ENCODE measurements at places on chromosomes 2 and 18.
A peak's percentile ranks its signal among the peaks of the same experiment; 100 is the strongest.

- DNase-seq = no peak
These were observed 217.0 kb upstream of the PIEZO2 start for GRCh38 chr18:11366410-11366809.

DNA sequence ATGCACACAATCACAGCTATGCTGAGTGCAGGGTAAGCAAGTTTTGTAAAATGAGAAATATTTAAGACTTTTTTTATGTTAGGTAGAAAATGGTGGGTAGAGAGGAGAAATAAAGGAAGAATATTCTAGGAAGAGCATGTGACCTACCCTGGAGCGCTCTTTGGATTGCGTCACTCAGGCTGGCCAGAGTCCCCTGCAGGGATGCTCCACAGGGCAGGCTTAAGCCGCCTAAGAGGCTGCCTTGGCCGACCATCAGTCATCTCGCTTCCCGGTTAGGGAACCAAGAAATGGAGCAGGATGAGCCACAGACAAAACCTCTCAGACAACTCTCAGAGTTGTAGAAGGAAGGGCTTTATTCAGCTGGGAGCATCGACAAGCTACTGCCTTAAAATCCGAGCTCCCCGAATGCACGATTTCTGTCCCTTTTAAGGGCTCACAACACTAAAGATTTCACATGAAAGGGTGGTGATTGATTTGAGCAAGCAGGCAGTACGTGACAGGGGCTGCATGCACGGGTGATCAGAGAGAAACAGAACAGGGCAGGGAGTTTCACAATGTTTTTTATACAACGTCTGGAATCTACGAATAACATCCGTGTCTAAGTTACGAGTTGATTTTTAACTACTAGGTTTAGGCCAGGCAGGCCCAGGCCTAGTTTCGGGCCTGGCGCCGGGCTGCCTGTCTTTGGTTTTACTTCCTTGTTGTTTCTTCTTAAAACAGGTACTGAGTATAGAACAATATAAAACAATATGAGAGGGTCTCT lies 1072.0 kb downstream of the CBLN2 start:
- DNase-seq = no peak

DNA sequence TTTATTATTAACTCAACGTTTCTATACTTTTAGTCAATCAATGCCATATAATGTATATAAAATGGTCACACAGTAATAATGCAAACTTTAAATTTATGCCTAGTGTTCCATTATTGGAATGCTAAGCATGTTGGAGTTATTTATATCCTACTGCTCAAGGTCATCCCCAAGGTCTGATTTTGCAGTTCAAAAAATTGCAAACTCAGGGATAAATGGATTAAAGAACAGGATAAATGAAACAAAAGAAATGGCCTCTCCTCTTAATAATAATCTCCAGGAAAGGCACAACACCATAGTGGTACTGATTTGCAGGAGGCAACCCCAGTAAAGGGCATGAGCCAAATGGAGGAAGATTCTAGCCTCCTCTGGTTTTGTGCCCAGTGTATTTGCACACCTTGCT lies 436.4 kb downstream of the EPHA4 start:
- DNase-seq = no peak

DNA sequence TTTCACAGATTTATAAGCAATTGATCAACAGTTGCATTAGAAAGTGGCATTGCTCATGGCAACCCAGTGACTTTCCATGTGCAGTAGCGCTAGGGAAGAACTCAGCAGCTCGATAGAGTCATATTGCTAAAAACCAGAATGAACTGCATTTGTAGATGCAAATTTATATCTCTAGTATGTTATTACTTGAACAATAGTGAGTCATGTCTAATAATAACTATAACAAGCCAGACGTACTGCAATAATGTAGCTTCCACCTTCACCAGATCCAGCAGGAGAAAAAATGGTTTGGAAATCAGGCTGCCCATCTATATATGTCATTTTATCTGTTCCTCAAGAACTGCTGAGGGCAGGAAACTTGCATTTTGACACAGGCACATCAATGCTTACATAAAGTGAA lies 66.5 kb upstream of the FIGN start:
- DNase-seq = no peak

GRCh38 chr2:30958918-30959265 lies 151.6 kb upstream of the CAPN13 start:
- no peak for DNase-seq

GRCh38 chr2:136359121-136359965 lies 241.4 kb upstream of the CXCR4 start:
- DNase-seq = no peak

DNA sequence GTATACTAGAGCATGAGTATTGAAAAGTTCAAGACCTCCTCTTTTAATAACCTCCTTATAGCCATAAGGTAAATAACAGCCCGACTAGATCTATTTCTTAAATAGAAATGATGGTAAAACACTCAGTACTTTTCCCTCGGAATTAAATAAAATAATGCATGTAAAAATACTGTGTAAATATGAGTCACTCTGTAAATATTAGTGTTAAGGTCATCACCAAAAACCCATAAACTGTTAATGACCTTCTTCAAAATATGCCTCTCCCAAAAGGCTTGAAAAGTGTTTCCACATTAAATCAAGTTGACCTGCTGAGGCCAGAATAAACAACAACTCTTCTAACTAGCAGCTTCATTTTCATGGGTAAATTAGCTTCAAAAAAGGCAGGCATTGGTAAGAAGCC lies 25.3 kb upstream of the BZW1 start:
- no peak for DNase-seq

- DNase-seq = peak; percentile 78
These were observed 6.7 kb downstream of the CTDSP1 start for GRCh38 chr2:218406209-218406948.

DNA sequence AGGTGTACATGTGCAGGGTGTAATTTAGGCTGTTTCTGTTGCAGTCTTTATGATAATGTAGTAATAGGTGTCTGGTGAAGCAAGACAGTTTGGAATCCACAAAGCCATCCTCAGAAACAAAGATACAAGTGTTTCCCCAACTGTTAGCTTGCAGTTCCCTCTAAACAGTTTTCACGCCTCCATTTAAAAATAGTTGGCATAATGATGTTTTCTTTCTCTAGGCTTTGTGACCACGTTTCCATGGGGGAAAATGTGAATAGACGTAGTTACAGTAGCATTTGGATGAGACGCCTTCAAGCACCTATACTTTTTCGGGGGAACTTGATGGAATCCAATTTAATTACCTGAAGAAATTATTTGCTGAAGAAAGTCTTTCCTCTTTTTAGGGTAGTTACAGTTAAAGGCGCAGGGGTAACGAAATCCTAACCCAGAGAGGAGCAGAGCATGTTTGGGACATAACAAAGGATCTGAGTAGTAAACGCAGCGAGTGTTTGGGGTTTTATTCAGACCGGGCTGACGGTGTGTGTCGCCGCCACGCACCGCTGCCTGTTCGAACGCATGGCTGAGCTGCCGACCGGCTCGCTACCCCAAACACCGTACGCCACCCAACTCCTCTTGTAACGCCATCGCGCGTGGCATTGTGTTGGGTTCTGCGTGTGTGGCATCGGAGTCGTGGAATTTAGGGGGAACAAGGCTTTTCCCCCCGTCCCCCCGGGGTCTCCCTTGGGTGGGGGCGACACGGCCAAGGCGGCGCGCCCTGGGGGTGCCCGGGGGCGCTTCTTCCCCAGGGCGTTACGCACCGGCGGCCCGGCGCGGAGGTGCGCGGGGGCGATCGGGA lies 681 bp upstream of the NRP2 start:
- no peak for DNase-seq

- peak; percentile 6 for DNase-seq
These were observed 26.8 kb downstream of the MPHOSPH10 start for GRCh38 chr2:71157124-71157793.

GRCh38 chr18:67319109-67319508 lies 197.4 kb downstream of the DSEL start:
- DNase-seq = no peak

GRCh38 chr2:70827388-70827787 lies 7.0 kb upstream of the CLEC4F start:
- DNase-seq = no peak

DNA sequence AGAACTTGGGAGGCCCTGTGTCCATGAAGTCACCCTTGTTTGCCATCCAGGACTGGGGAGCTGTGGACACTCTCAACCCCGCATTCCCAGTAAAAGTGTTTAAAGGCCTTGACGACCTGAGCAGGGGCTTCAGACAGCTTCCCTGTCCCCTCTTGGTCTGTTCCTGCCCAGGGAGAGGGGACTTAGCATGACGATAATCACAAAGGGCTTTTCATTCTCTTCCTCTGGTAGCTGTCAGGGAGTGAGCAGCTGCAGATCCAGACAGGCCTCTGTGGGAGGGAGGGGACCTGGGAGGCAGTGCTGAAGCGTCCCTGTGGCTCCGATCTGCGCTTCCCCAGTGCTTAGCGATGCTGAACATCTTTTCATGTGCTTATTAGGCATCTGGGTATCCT lies 77.8 kb upstream of the HS6ST1 start:
- DNase-seq = no peak

DNA sequence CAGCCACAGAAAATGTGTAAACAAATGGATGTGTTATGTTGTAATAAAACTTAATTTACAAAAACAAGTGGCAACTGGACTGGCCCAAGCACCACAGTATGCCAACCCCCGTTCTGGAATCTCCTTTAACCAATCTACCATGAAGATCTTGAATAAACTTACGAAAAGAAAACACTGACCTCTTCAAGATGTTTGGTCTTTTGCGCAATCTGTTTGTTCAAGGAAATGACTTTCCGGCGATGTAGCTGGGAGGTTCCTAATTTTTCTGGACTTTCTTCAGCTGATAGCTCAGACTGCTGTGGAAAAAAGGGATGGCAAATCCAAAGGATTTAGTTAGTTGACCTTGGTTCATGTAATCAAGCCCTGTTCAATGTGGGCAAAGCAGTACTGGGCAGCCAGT lies 55.7 kb downstream of the CCDC93 start:
- no peak for DNase-seq

GRCh38 chr2:237576974-237577373 lies 10.6 kb downstream of the PRLH start:
- DNase-seq = no peak

- no peak for DNase-seq
These were observed 68.7 kb downstream of the DNAJC10 start for GRCh38 chr2:182784777-182785176.

DNA sequence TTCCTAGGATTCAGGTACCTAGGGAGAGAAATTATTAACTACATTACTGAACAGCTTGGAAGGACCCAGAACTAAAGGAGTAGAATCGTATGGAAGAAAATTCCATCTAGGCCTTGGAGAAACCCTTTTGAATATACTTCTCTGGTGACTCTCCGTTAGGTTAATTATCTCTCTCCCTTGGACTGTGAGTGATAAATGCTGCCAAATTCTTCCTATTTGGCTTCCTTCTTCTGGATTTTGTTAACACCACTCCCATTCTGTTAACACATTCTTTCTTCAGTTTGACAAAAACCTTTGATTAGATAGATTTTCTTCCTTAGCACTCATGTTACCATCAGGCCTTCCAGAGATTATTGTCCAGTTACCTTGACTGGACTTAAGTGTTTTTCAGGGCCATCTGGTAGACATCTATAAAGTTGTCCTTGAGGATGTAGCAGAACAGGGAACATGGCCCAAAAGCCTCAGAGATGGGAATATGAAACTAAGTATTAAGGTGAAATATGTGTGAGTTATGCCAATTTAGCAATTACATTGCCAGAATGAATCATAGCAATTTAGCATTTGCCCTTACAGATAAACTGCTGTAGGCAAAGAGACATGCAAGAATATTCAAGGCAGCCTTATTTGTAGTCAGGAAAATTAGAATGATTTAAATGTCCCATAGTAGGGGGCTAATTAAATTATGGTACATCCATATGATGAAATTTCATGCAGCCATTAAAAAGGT lies 6.7 kb downstream of the CYP27A1 start:
- no peak for DNase-seq

- DNase-seq = peak; percentile 31
These were observed 90.0 kb upstream of the TAF1B start for GRCh38 chr2:9753276-9753600.

DNA sequence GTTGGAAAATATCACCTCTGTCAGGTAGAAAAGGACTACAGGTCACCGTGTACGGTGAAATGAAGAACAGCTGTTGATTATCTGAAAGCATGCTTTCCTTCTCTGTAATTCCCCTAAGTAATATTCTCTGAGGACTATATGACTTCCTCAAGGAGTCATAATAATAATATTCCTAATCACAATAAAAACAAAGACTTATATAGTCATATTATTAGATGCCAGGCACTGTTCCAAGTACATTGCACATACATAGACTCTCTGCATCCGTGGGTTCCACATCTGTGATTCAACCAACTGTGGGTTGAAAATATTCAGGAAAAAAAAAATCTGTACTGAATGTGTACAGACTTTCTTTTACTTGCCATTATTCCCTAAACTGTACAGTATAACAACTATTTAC lies 512.4 kb upstream of the ID2 start:
- no peak for DNase-seq

GRCh38 chr2:11354363-11355154 lies 10.1 kb upstream of the ROCK2 start:
- DNase-seq = no peak

DNA sequence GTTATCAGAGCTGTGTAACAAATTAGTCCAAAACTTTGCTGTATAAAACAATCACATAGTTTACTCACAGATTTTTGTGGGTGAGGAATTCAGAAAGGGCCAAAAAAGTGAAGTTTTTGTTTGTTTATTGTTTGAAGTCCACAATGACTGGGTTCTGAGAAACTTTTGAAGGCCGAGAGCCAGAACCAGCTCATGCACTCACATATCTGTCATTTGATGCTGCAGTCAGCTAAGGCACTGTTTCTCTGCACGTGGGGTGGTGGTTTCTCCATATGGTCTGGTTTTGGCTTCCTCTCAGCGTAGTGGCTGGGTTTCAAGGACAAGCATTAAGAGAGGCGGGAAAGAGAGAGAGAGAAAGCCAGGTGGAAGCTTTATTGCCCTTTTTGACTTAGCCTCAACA lies 131.8 kb downstream of the TWIST2 start:
- DNase-seq = no peak

- DNase-seq = no peak
These were observed 752.4 kb upstream of the SLC8A1 start for GRCh38 chr2:41204315-41204714.

GRCh38 chr2:230881840-230882239 lies 17.1 kb downstream of the ITM2C start:
- no peak for DNase-seq

GRCh38 chr2:227370791-227371312 lies 8.3 kb downstream of the TM4SF20 start:
- no peak for DNase-seq

- no peak for DNase-seq
These were observed 140.5 kb downstream of the LRP2 start for GRCh38 chr2:169221745-169222369.

DNA sequence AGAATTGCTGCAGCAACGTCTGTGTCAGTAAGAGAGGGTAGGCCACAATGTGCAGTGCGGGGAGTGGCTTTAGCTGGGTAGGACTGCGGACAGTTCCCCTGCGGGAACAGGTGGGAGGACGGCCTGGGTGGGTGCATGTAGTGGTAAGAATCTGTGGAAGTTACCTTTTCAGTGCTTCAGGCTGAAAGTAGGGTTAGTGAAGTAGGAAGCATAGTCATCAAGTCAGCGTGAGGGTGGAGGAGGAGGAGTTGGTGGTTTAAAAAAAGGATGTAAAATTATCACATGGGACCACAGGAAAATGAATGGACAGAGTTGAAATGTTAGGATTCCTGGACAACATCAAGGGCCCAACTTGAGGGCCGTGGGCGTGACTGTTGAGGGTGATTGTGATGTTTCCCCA lies 13.2 kb downstream of the CEP192 start:
- DNase-seq = no peak

GRCh38 chr2:10347562-10347948 lies 44.9 kb downstream of the HPCAL1 start:
- no peak for DNase-seq

All from activated CD8-positive, alpha-beta memory T cell treated with anti-CD3 and anti-CD28 coated beads for 4 hours (primary cell).